Large intestine (tissue), 12 donors: ENCODE measurements at places on chromosomes 3 and 15.

- no peak for DNase-seq
Measured at GRCh38 chr3:120396469-120396868, 47.3 kb upstream of the LRRC58 start.

DNA sequence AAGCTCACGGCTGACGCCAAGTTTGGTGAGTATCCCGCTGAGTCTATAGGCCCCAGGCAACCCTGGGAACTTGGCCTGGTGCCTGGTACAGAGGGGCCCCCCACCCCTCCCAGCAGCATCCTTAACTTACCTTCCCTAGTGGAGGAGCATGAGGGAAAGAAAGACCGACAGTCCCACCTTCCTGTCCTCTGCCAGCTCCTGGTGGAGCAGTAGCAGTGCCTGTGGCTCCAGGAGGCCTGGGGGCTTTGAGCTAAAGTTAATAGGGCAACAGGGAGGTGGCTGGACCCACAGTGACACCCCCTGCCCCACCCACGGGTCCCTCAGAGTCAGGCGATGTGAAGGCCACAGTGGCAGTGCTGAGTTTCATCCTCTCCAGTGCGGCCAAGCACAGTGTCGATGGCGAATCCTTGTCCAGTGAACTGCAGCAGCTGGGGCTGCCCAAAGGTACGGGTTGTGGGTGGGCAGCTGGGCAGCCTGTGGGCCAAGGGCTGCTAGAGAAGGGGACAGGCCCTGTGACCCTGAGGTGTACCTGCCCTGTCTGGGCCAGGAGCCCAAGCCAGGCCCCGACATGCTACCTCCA, 2.9 kb downstream of the COMMD4 start:
- no peak for DNase-seq

- DNase-seq = no peak
Measured at GRCh38 chr3:28826840-28827239, 454.0 kb upstream of the RBMS3 start.

DNA sequence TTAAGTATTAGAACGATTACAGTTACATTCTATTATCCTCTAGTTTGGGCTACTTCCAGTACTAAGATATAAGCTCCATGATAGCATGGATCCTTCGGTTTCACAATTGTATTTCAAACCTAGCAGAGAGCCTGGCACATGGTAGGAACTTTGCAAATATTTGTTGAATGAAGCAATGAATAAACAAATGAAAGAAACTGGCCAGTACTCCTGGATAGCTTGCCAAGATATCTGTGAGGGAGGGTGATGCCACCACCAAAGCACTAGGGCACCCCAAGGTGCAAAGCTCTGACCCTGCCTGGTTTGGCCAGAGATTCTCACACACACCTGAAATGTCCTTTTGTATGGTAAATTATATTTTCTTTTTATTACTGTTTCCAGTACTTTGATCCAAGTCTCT, 44.3 kb upstream of the PLAAT1 start:
- DNase-seq = no peak

GRCh38 chr3:58292866-58293265, 13.2 kb upstream of the RPP14 start:
- DNase-seq = no peak

- no peak for DNase-seq
Measured at GRCh38 chr15:86201313-86202008, 121.8 kb downstream of the AGBL1 start.

- DNase-seq = no peak
Measured at GRCh38 chr3:52019352-52020080, 23.8 kb upstream of the RPL29 start.

- DNase-seq = no peak
Measured at GRCh38 chr15:80584561-80584964, 110.5 kb upstream of the ABHD17C start.

GRCh38 chr15:83904107-83905040, 250.5 kb downstream of the ADAMTSL3 start:
- DNase-seq = peak; percentile 32

DNA sequence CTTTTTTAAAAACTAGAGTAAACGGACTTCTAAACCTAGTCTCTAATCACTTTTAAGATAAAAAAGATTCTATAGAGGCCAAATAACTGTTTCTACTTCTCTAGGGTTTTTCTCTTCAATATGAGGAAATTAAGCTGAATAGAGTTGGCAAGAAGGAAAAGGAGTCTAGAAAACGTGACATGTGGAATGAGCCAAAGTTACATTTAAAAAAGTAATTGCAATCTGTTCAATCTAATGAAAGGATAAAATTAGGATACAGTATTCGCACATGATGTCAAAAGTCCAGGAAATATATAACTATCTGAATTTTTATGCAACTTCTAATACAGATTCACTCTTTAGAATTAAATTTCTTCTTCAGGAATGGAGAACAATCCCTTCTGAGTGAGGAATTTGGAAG, 300.1 kb downstream of the ULK4 start:
- DNase-seq = no peak

GRCh38 chr3:184662187-184662586, 49.7 kb downstream of the MAGEF1 start:
- no peak for DNase-seq

DNA sequence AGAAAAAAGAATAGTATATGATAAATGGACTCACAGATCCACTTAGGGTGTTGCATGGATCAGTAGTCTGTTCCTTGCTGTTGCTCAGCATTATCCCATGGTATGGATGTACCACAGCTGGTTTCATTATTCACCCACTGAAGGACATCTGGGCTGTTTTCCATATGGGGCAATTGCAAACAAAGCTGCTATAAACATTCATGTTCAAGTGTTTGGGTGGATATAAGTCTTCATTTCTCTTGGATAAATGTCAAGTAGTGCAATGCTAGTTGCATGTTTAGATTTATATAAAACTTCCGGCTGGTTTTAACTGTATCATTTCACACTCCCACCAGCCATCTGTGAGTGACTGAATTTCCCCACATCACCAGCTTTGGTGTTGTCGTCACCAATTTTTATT, 137.7 kb downstream of the ASB7 start:
- no peak for DNase-seq

DNA sequence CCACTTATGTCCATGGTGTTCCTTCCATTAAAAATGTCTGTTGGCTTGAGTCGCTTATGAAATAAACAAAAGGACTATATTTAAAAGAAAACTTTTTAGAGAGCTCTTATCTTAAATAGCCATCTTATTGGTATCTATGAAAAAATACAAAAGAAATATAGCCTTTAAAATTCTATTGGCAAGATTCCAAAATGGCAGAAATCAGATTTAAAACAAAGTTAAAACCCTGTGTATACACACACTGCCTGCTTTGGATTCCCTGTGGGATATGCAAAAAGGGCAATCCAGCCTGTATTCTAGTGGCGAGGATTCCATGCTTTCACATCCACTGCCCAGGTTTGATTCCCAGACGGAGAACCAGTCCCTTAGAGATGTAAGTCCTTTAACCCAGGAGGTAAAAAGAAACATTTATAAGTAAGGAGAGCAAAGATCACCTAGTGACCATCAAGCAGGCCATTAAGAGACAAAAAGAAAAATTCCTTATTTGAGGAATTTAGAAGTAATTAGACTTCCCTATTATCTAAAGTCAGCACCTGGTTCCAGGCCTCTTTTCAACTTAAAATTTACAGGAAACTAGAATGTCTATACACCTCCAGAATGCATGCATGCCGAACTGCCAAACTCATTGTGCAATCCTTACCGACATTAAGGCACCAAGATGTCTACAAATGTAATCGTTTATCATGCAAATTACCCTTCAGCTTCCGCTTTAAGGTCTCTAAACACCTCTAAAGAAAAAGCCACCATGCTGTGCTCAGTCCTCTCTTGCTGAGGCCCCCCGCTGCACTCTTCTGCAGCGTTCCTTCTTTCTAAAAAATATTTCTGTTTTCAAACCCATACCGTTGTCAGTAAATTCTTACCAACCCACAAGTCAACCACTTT, 69.6 kb upstream of the STRIT1 start:
- no peak for DNase-seq

- no peak for DNase-seq
Measured at GRCh38 chr3:139140553-139140952, 95.9 kb upstream of the PRR23C start.

- DNase-seq = no peak
Measured at GRCh38 chr3:56370991-56371775, 97.1 kb downstream of the ERC2 start.

- peak; percentile 75 for DNase-seq
Measured at GRCh38 chr3:126267169-126267975, 87.0 kb upstream of the ALDH1L1 start.
